ENCODE measurements at places on chromosomes 4 and X. TPM values are rescaled to one million over a fixed set of nuclear protein-coding genes. Genes with fewer than 3 reads are reported as not detected.

DNA sequence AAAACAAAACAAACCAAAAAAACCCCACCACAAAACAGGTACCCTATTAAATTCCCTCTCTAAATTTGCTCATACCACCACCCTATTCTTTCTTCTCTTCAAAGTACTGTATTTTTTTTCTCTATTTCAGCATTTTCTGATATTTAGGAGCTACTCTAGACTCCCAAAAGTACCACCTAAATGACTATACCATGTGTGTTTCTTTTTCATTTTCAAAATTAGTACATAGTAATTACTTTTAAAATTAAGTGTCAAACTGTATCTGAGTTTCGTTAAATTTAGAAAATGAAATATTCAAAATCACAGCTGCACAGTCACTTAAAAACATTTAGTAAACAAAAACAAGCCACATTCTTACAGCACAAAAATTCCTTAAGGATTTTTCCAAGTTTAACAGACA, 161.7 kb downstream of the FBXW7 start:
- DNase-seq = no peak

- no peak for DNase-seq
Observed at GRCh38 chr4:104719539-104720230, 225.0 kb upstream of the CXXC4 start.

- DNase-seq = no peak
Observed at GRCh38 chr4:73387552-73387951, 16.5 kb upstream of the ALB start.

DNA sequence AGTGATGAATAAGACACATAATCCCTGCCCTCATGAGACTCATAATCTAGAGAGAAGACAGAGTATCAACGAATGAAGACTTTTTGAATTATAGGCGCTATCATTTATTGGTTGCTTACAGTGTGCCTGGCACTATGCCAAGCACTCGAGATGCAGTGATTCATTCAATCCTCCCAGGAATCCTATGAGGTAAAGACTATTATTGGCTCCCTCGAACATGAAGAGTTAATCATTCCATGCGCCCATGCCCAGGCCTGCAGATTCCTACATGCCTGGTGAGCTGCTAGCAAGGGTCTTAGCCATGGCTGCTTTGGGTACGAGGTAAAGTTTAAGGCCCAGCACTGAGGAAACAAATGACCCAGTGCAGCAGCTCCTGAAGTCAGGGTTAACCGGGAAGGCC, 47.0 kb downstream of the TEX13B start:
- DNase-seq = no peak

Gene SERTM2
- not detected for polyA plus RNA-seq
